Activated gamma-delta T cell treated with anti-CD3 and anti-CD28 coated beads, Interleukin-2, amount 50 U/mL, for 16 hours (primary cell): ENCODE measurements at places on chromosomes 4 and X.

DNA sequence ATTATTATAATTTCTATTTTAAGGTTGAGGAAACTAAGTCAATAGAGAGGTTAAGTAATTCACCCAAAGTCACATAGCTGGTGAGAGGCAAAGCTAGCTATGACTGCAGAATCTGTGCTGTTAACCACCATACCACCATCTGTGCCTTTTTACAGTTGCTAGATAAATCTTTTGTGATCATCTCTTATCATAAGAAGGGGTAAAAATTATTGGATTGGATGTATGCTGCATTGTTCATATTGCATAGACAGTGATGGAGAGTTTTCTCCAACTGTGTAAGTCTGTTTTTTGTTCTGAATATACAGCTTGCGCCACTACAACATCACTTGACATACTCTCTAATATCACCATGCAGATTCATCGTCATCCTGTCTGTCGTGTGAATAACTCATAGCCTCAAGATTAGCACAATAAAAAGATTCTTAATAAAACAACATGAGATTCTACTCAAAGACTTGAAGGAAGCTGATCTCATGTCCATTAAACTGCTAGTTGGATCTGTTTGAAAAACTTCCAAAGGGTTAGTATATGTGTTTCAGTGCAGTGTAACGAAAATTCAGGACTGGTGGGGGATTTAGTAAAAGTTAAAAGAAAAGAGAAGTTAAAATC lies 495.9 kb downstream of the SPRY1 start:
- DNase-seq, result no peak

DNA sequence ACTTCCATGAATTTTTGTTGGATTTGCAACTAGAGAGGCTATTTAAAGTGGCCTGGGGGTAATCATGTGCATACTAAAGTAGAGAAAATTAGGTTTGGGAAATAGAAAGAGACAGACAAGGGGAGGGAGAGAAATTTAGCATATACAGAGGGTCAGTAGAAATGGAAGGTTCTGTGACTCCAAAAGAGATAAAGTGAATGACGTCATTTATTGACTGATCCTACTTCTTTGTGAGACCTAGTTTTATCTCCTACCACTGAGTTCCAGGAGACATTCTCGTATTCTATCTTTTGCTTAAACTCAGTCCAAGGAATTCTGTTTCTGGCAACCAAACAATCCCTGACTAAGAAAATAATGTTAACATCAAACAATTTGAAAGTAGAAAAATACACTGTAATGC lies 42.4 kb upstream of the FREM3 start:
- DNase-seq, result no peak

GRCh38 chrX:109707720-109708119 lies 25.3 kb downstream of the ACSL4 start:
- DNase-seq, result no peak

GRCh38 chr4:139841464-139842195 lies 176.0 kb downstream of the MGST2 start:
- DNase-seq, result no peak

- no peak for DNase-seq
Measured at GRCh38 chr4:17033025-17033767, 134.8 kb upstream of the LDB2 start.

GRCh38 chr4:180674619-180675358 lies 1568.4 kb upstream of the TENM3 start:
- DNase-seq, result no peak

- no peak for DNase-seq
Measured at GRCh38 chrX:133405498-133406185, 9.6 kb downstream of the GPC4 start.

DNA sequence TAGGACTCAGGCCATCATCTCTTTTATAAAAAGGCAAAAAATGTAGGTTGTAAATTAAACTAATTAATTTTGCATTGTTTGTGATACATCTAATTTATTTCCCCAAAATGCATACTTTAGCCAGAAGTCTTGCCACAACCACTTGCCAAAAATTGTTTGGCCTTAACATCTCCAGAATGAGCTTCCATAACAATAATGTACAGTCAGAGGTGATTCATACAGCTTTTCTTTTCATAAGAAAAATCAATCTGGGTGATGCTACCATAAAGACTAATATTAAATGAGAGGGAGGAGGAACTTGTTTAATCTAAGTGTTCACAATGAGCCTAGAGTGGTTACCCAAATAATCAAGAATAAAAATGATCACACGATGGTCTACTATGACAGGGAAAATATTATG lies 59.3 kb downstream of the AMMECR1 start:
- DNase-seq, result no peak

- no peak for DNase-seq
Measured at GRCh38 chr4:2354118-2354517, 64.3 kb downstream of the ZFYVE28 start.

DNA sequence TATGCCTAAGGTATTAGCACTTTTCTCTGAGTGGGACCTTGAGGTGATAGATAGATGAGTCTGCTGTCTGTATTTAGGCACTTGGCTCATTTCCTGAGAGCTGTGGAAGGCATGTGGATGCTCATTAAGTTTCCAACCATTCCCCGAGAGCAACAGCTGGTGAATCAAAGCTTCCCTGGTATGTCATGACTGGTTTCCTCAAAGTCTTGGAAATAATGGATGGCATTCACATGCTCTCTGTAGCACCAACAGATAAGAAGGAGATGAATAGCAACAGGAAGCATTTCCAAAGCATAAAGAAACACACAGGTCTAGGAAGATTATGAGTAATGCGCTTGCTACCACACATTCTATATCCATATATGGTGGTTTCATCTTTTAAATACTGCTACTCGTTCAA lies 118.3 kb upstream of the ETNPPL start:
- DNase-seq, result no peak

GRCh38 chrX:71098302-71098701 lies 2.7 kb downstream of the FOXO4 start:
- DNase-seq, result peak; percentile 69

GRCh38 chrX:103730796-103731493 lies 20.2 kb downstream of the TMEM31 start:
- DNase-seq, result no peak

DNA sequence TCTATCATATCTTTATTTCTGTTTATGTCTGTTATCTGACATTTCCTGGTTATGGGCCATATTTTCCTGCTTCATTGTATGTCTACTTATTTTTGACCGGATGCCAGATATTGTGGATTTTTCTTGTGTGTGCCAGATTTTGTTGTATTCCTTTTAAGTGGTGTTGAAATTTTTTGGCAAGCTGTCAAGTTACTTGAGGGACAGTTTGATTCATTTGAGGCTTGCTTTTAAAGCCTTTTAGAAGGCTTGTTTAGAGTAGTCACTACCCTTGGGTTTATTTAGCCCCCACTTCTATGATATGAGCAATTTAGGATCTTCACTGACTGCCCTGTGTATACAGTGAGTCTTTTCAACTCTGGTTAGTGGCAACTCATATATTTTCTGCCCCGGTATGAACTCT lies 29.2 kb upstream of the NPY2R start:
- DNase-seq, result no peak

- DNase-seq, result no peak
Measured at GRCh38 chrX:75084757-75085156, 71.3 kb downstream of the ABCB7 start.

DNA sequence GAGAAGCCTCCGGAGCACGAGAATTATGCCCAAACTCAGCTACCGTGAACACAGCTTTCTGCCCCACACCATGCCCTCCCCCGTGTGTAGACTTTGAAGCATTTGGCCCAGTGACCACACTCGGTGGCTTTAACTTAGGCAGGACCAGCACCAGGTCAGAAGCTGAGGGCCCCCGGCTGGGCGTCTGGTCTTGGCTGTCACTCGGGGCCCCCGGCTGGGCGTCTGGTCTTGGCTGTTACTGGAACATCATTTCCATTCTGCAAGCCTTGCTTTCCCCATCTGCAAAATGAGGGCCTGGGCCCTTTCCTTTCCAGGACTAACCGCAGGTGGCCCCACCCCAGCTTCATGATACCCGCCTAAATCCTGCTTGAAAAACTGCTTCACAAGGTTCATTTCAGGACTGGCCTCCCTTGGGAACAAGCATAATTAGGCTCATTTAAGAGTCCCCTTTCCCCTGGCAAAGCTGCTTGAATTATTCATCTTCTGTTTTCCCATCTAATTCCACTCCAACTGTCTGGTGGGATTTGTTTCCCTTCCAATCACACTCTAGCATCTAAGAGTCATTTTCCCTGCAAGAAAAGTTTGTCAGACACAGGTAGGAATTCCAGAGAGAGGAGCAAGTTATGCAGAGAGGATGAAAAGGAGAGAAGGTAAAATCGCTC lies 82.5 kb downstream of the WFS1 start:
- DNase-seq, result no peak

DNA sequence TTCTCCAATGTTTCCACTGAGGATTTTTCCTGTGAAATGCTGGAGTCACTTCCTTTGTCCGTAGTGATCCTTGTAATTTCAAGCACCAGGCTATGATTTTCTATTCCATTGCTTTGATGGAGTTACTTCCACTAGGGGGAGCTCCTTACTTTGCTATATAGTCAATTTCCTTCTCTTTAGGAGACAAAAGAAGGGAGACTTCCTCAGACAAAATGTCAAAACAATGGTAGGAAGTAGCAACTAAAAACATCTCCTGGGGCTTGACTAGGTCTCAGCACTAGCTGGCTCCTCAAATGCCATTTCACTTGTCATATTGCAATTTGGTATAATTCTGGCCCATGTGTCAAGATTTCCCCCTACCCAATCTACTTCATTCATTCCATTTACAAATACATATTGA lies 24.1 kb downstream of the ZCCHC12 start:
- DNase-seq, result no peak

DNA sequence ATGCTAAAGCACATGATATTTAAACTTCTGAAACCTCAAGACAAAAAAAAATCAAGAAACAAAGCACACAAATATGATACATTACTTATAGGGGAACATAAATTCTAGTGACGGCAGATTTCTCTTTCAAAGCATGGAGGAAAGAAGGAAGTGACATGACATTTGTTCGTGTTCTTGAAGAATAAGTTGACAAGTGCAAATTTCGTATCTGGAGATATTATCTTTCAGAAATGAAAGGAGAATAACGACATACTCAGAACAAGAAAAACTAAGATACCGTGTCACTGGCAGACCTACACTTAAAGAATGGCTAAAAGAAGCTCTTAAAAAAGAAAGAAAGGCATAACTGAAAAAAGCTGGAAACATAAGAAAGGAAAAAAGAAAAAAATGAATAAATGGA lies 16.6 kb downstream of the CENPVL2 start:
- DNase-seq, result no peak

DNA sequence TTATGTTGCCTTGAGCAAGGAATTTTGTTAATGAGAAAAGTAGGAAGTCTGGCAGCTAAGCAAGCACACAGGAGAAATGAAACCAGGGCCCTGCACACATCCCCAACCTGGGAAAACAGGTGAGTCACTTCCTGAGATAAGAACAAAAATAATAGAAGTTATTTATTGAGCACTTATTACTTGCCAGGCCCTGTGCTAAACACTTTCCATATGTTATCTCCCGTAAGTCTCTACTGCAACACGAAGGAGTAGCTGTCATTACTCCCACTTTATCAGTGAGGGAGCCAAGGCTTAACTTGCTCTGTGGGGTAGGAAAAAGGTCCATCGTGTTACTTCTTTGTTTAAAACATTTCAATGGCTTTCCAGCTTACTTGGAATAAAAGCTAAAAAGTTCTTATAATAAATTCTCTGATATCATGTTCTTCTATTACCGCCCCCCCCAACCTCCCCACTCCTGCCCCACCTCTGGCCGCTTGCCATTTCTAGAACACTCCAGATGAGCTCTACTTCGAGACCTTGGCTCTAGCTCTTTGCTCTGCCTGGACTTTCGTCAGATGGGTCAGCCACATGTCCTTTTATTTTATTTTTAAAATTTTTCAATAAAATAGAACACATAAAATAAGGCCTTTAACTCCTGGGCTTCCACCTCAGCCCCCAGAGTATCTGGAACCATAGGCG lies 36.3 kb upstream of the PLAC8 start:
- no peak for DNase-seq

DNA sequence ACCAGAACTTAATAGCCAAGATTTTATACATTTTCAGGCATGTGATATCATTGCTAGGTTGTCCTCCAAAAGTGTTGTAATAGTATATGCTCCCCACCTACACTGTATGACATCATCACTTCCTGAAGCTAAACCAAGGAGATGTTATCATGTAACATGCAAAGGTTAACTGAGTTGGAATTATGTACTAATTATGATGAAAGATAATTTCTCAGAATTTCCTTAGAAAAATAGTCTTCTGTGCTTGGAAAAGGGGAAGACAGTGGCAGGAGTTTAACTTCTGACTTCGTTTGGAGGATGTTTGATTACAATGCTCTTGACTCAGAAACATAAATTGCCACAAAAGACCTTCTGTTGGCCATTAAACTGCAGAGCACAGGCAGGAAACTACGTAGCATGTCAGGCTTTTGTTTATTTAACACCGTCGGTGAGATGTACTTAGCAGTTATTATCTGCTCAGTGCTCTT lies 83.6 kb upstream of the GUCY1A1 start:
- no peak for DNase-seq

GRCh38 chrX:1450361-1451161 lies 2.1 kb downstream of the ASMTL start:
- no peak for DNase-seq

DNA sequence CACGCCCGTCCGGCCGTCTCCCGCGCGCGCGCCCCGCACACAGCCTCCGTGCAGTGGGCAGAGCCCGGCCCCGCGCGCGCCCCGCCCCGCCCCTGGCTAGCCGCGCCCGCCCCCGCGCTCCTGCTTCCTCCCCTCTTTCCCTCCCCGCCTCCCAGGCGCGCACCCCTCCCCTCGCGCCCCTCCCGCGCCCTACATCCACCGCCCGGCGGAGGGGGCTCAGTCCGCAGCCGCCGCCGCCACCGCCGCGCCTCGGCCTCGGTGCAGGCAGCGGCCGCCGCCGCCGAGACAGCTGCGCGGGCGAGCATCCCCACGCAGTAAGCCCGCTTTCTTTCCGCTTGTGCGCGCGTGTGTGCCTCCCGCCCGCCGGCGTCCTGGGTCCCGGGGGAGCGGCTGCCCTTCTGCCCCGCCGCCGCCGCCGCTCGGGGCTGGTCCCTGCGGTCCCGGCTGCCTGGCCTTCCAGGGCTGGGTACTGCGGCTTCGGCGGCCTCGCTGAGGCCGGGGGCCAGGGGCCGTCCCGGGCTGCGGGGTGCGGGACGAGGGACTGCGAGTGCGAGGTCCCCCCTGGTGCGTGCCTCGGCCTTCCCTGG lies at the start of gene FHL1:
TSS of gene FHL1 (plus strand) at position 219 of the 587 bp plus-strand sequence.
- DNase-seq, result no peak

DNA sequence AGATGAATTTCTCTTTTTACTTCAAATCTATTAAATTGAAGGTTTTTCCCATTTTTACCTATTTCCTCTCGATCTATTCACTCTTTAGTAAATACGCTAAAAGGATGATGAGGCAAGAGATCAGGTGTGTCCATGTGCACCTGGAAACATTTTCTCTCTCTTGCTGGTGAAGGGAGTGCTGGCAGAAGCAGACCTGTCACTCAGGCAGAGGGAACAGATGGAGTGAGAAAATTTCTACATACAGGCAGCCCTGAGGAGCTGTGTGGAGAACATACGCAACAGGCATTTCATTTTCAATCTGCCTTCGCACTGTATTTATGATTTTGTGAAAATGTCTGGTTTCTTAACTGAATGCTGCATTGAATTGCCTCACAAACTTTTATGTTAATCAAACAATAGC lies 249.5 kb downstream of the GPM6A start:
- DNase-seq, result no peak

GRCh38 chr4:28232376-28232775 lies 1371.7 kb downstream of the STIM2 start:
- no peak for DNase-seq
